Stimulated activated CD4-positive, alpha-beta T cell treated with anti-CD3 and anti-CD28 coated beads, Interleukin-1b, Interleukin-23, amount 100 ng/mL, for 4 hours (primary cell): ENCODE measurements at places on chromosomes 2 and 18.

DNA sequence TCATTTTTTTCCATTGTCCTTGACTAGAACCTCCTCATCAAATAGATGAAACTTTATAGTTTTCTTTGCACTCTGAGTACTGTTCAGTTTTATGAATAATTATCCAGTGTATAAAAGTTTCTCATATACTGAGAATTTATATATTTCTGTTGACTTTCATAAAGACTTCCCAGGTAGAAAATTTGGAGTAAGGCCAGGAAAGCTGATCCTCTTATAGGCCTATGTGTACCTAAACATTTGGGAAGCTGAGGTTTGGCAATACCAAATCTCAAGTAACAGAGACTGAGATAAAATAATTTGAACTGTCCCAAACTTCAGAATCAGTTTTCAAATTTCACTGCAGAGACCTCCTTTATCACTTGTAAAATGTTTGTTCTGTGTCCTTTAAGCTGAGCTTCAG is 43.4 kb downstream of the CCDC102B start:
- no peak for DNase-seq

DNA sequence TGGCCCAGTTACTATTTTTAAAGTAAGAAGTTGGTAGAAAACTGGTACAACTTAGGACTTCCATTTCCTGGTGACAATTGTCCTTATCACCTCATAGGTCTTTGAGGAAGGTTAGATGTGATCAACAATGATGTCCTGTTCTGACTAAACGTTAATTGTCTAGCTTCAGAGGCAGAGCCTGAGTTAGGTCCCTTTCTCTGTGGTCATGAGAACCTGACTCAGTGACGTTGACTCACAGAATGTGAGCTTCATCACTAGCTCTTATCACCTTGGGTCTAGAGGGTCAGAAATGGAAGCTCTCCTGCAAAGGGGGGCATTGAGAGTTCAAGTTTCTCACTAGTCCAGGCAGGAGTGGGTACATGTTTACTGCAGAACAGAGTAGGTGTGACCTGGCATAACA is 60.6 kb upstream of the ATP8B1 start:
- no peak for DNase-seq

- DNase-seq, result no peak
These were observed 15.0 kb upstream of the SERPINB3 start for GRCh38 chr18:63676526-63677323.

DNA sequence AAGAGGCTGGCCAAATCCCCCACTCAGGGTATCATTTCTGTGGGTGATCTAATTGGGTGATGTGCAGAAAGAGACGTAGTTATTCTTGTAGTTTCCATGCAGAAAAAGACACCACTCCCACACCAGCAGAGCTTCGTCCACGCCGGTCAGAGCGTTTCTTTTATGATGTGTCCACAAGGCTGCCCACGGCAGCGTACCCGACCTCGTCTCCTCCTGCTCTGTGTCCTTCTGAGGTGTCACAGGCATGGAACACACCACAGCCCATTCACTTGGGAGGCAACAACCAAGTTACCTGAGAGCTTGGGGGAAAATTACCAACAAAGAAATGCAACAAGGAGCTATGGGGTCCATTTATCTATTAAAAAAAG is 131.3 kb downstream of the PXDN start:
- DNase-seq, result no peak
